ENCODE measurements at places on chromosomes 4 and X.
A peak's percentile ranks its signal among the peaks of the same experiment; 100 is the strongest.

DNA sequence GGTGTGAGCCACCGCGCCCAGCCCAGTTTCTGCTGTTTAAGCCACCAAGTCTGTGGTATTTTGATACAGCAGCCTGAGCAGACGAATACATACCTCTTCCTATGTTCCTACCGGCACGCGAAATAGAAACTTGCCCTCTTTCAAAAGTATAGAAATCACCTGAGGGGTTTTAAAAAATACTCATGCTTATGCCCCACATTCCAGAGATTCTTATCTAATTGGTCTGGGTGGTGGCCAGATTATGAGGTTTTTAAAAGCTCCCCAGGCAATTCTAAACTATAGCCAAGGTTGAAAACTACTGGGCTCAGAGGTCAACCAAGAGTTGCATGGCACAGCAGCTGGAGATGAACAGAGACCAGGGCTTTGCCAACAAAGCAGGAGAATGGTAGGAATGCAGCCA is 24.9 kb upstream of the HUWE1 start:
- H3K4me1 ChIP-seq: peaks cover 14% of the 10 kb centered on the region
- no peaks in the 10 kb centered on the region for H3K27me3 ChIP-seq
- peaks cover 62% of the 10 kb centered on the region for H3K36me3 ChIP-seq
- H3K27ac ChIP-seq: no peak overlapping the region
- H3K4me3 ChIP-seq: peak overlapping the region; percentile 27
- no peak for DNase-seq

DNA sequence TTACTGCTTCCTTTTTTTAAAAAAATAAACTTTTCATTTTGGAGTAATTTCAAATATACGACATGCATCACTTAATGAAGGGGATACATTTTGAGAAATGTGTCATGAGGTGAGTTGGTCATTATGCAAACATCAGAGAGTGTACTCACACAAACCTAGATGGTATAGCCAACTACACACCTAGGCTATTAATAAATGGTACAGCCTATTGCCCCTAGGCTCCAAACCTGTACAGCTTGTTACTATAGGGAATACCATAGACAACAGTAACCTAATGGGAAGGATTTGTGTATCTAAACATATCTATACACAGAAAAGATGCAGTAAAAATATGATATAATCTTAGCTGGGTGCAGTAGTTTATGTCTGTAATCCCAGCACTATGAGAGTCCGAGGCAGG is 29.1 kb downstream of the SETD7 start:
- no peaks in the 10 kb centered on the region for H3K27me3 ChIP-seq
- H3K4me3 ChIP-seq: no peak overlapping the region
- no peak for DNase-seq
- peaks cover 25% of the 10 kb centered on the region for H3K36me3 ChIP-seq
- H3K4me1 ChIP-seq: peaks cover 9% of the 10 kb centered on the region

GRCh38 chr4:17082186-17082585 is 183.7 kb upstream of the LDB2 start:
- peaks cover 3% of the 10 kb centered on the region for H3K27me3 ChIP-seq
- H3K4me3 ChIP-seq: no peak overlapping the region
- no peaks in the 10 kb centered on the region for H3K36me3 ChIP-seq
- no peaks in the 10 kb centered on the region for H3K4me1 ChIP-seq
- H3K27ac ChIP-seq: no peak overlapping the region

DNA sequence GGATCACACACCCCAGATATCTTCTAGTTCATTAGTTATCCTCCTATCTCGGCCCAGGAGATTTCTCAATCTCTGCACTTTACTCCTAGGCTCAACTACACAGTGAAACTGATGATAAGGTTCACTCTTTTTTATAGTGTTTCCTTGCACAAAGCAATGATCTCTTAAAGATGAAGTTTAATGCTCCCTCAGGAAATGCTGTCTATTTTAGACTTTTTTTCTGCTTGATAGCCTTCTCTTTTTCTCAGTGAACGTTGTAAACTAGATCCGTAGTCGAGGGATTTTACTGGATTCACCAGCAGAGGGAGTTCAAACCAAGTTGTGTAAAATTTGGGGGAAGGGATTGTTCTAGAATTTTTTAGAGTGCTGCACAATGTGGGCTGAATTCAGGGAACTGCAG is 269.6 kb downstream of the GBA3 start:
- H3K27ac ChIP-seq: no peak overlapping the region
- no peak for DNase-seq
- H3K27me3 ChIP-seq: no peaks in the 10 kb centered on the region
- H3K4me1 ChIP-seq: no peaks in the 10 kb centered on the region
- H3K36me3 ChIP-seq: no peaks in the 10 kb centered on the region
- H3K4me3 ChIP-seq: no peak overlapping the region

DNA sequence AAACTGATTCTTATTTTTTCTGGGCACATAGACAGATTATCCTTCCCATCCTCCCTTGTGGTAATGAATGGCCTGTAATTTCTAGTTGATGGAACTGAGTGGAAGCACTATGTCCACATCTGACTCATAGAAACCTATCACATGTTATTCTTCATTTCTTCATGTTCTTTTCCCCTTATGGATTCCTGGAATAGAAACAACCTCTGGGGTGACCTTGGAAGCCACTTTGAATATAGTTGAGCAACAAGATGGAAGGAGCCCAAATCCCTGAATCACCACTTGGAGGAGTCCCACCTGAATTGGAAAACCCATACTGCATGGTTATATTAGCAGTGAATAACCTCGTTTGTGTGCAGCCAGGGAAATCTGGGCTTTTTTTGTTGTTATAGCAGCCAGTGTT is 137.8 kb downstream of the MID1IP1 start:
- H3K36me3 ChIP-seq: no peaks in the 10 kb centered on the region
- H3K27me3 ChIP-seq: no peaks in the 10 kb centered on the region
- no peak overlapping the region for H3K4me3 ChIP-seq
- H3K4me1 ChIP-seq: no peaks in the 10 kb centered on the region
- no peak for DNase-seq

DNA sequence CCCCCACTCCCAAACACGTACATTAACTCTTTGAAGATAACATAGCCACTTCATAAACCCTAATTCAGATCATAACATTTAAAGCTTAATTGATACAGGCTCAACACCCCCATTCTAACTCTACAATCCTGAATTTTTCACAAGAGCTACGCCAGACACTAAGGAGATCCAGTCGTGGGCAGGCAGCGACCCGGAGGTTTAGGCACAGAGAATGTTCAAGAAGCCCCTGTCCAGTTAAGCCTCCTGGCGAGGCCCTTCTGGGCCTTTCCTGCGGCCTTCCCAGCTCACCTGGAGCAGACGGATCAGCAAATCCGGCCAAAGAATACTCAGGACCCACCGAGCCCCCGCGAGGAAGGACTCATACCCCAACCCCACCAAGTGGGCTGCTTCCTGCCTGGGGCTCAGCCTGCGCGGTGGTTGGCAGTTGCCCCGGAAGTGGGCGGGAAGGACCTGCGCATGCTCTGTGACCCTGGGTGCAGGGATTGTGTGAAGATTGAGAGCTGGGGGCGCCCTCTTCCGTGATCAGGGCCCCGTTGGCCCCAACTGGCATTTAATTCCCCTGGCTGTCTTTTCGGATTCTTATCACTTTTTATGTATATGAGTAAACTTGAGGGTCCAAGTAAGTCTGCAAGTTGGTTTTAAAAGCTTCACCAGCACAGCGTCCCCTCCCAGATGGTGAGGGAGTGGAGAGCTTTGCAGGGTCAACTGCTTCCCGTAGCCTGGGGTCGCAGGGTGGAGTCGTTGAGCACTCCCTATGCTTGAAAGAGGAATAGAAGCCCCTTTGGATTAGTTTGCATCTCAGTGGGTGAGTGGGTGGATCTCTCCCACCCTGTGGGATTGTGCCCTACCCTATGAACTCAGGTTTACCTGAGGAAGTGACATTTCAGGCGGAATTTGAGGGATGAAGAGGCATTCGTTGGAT is at the start of gene TRIM61:
TSS of gene TRIM61 (minus strand) at position 415 of the 922 bp plus-strand sequence. CDS start 7,655 bp downstream, outside the sequence.
- H3K4me1 ChIP-seq: peaks cover 9% of the 10 kb centered on the region
- DNase-seq: peak; percentile 73
- H3K27me3 ChIP-seq: peaks cover 2% of the 10 kb centered on the region
- peaks cover 7% of the 10 kb centered on the region for H3K36me3 ChIP-seq
- H3K27ac ChIP-seq: peak within 1 kb of the TSS; percentile 76
- peak within 1 kb of the TSS; percentile 82 for H3K4me3 ChIP-seq

DNA sequence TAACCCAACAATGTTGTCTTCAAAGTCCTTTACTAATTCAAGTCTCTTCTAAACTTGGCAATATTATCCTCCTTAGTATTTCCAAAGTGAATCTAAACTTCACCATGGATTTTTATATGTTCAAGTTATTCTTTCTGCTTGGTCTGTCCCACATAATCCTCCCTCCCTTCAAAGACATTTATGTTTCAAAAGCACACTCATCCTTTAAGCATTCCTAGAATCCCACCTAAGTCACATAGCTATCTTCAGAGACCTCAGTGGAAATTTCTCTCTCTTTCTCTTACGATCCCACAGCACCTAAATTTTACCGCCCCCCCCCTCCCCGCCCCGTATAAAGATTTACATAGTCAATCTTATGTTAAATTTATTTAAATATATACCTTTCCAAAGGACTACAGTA is 314.9 kb upstream of the GRIA3 start:
- no peaks in the 10 kb centered on the region for H3K36me3 ChIP-seq
- no peaks in the 10 kb centered on the region for H3K27me3 ChIP-seq
- no peak overlapping the region for H3K27ac ChIP-seq
- DNase-seq: no peak
- no peaks in the 10 kb centered on the region for H3K4me1 ChIP-seq

DNA sequence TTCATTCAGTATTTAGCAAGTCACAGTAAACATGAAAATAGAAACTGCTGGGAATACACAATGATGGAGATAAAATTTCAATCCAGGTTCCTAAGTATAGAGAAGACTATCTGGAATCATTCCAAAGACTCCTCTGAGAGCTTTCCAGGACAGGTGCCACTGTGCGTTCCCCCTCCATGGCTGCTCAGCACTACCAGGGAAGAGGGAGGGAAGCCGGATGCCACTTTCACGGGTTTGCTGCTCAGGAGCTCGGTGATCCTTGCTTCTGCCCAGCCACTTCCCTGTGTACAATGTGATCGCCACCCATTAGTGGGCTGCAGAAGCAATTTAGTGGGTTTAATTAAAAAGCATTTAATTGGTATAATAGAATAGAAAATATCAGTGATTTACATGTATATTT is 94.5 kb downstream of the FNIP2 start:
- peaks cover 29% of the 10 kb centered on the region for H3K36me3 ChIP-seq
- DNase-seq: no peak
- H3K4me3 ChIP-seq: no peak overlapping the region
- H3K27ac ChIP-seq: no peak overlapping the region
- no peaks in the 10 kb centered on the region for H3K4me1 ChIP-seq

DNA sequence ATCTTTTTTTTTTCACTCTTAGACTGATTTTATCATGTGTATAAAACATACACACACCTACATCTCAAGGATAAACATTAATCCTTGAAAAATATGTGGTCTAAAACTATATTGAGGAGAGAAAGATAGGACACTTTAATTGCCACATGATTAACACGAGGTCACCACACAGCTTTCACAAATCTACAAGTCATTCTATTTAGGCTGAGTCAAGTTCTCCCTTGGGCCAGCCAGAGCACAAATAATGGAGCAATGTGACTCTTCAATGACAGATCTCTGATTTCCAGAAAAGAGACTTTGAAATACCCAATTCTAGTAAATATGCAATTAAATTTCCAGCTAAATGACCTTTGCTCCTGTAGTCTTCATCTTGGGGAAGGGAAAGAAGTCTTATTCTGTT is 12.9 kb upstream of the ADH4 start:
- no peaks in the 10 kb centered on the region for H3K27me3 ChIP-seq
- no peak for DNase-seq
- H3K4me3 ChIP-seq: no peak overlapping the region
- H3K27ac ChIP-seq: no peak overlapping the region
- H3K4me1 ChIP-seq: no peaks in the 10 kb centered on the region

DNA sequence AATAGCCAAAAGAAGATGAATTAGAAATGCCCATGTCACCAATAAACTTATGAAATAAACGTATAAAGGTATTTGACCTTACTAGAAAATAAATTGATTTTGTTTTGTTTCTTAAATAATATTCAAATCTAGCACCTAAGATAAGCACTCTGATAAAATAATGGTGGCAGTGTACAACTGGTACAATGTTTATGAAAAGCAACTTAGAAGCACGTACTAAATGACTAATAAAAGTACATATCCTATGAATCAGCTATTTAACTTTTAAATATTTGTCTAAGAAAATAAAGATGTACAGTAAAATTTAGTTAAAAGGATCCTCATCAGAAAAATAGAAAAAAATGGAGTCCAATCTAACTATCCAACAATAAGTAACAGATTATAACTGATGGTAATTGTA is 6.7 kb downstream of the MANBA start:
- DNase-seq: no peak
- H3K36me3 ChIP-seq: peaks cover 6% of the 10 kb centered on the region
- peaks cover 10% of the 10 kb centered on the region for H3K4me1 ChIP-seq
- no peaks in the 10 kb centered on the region for H3K27me3 ChIP-seq
- no peak overlapping the region for H3K27ac ChIP-seq

DNA sequence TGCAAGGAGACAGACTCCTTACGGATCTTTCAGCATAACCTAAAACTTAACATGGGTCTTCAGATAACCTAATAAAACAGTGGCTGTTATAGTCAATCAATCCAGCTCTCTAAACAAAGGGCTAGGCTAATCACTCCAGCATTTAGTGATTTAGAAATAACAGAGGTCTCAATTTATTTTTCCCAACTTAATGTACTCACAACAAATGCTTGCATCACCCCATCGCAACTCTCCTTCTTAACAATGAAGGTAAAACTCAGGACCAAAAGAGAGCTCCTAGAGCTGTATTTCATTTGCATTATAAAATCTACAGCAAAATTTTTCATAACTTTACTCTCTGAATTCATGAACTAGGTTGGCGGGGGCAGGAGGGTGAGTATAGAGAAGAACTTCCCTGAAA is 1.1 kb downstream of the LIN54 start:
- peak overlapping the region; percentile 95 for H3K4me3 ChIP-seq
- H3K27ac ChIP-seq: peak overlapping the region; percentile 92
- DNase-seq: no peak
- H3K27me3 ChIP-seq: no peaks in the 10 kb centered on the region
- peaks cover 43% of the 10 kb centered on the region for H3K4me1 ChIP-seq
- peaks cover 2% of the 10 kb centered on the region for H3K36me3 ChIP-seq

DNA sequence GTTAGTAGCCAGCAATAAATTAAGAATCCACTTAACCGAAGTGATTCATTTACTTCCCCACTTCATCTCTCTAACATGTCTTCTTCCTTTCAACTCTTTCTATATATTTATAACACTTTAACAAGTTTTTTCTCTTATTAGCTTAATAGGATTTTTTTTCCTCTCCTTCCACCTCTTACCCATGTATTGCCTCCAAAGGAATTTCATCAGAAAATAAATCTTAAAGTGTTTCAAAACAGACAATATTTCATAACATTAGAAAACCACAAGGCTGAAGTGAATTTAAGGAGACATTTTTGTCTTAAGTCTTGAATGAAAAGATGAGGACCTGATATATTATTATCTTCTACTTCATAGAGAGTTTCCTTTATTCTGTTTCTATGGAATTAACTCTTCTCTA is 101.5 kb downstream of the PDGFC start:
- no peak for DNase-seq
- no peak overlapping the region for H3K4me3 ChIP-seq
- no peaks in the 10 kb centered on the region for H3K36me3 ChIP-seq
- H3K27me3 ChIP-seq: no peaks in the 10 kb centered on the region
- H3K4me1 ChIP-seq: no peaks in the 10 kb centered on the region
- no peak overlapping the region for H3K27ac ChIP-seq

All from activated naive CD4-positive, alpha-beta T cell treated with anti-CD3 and anti-CD28 coated beads for 36 hours (primary cell).